Activated CD8-positive, alpha-beta memory T cell treated with anti-CD3 and anti-CD28 coated beads for 24 hours (primary cell): ENCODE measurements at places on chromosomes 2 and 18.

DNA sequence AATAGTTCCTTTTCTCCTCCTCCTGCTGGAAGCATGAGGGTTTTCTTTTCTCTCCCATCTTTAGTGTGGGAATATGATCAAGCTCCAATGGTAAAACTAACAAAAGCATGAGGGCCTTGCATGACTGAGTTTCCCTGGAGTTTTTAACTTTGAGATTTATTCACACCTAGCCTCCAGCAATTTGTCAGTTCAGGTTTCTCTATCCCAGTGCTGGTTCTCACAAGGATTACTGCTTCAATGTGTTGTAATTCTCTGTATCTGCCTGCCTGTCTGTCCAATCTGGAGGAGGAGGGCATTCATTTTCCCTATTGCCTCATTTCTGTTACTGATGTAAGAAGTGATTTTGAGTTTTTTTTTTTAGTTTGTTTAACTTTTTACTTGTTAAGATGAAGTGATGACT, 57.6 kb upstream of the RPRM start:
- DNase-seq, result no peak

DNA sequence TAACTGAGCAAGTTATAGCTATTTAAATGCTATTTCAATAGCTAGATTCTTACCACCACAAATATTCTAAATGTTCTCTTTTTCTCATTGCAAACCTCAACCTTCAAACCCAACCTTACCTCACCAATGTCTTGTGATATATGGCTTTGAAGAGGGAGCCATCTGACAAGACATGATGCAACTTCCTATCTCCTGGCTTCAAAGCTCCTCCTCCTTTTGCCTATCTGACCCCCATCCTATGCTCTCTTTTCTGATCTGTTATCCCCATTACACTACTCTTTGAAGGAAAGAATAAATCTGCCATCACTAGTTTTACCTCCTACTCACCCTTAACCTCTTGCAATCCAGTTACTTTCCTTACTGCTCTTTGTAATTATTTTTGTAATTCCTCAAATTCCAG, 235.6 kb upstream of the ZSWIM2 start:
- no peak for DNase-seq

GRCh38 chr2:40159333-40159732, 292.6 kb downstream of the SLC8A1 start:
- DNase-seq, result no peak

GRCh38 chr18:67951137-67951536, 434.6 kb upstream of the DSEL start:
- no peak for DNase-seq

DNA sequence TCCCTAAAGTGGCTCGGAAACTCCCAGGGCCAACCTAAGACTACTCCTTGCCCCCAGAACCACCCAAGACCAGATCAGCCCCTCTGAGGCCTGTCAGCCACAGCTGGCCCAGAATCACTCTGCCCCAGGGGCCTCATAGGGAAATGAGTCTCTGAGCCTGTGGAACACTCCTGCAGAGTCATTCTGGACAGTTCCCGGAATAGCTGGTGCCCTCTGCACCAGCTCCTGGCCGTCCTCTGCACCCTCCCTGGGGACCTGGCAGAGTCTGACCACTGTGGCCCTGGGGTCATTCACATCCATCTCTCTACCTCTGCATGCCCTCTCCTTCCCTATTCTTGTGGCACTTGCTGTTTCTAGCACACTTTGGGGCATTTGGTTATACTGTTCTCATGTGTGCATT, 14.6 kb upstream of the TMEM214 start:
- DNase-seq, result no peak

DNA sequence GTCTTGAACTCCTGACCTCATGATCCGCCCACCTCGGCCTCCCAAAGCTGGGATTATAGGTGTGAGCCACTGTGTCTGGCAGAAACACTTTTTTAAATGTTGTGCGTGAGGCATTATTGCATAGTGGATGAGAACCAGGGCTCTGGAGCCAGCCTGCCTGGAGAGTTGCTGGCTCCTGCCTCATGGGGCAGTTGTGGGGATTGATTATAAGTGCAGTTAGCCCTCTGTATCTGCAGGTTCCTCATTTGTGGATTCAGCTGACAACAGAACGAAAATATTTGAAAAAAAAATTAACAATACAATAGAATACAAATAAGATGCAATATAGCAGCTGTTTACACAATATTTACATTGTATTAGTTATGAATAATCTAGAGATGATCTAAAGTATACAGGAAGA, 129.4 kb upstream of the EML6 start:
- DNase-seq, result no peak

DNA sequence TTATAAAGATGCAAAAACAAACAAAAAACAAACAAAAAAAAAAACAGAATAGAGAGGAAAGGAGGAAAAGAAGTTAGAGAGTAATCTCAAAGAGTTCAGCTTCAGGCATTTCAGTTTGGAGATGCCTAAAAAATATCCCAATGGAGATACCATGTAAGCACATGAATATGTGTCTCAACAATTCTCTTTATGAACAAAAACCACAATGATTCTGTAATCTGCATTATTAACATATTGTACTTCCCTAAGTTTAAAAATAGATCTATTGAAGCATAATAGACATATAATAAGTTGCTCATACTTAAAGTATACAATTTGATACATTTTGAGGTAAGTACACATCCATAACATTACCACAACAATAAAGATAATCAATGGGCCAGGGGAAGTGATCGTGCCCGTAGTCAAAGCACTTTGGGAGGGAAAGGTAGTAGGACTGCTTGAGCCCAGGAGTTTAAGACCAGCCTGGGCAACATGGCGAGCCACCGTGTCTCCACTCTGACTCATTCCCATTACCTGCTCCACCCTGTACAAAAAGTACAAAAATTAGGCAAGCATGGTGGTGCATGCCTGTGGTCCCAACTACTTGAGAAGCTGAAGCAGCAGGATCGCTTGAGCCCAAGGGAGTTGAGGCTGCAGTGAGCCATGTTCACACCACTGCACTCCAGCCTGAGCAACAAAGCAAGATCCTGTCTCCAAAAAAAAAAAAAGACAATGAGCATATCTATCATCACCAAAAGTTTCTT, 158.9 kb downstream of the ATAD2B start:
- DNase-seq, result no peak

GRCh38 chr2:214217599-214217998, 193.3 kb upstream of the VWC2L start:
- no peak for DNase-seq

GRCh38 chr2:201835066-201835465, 28.7 kb downstream of the CDK15 start:
- DNase-seq, result no peak

DNA sequence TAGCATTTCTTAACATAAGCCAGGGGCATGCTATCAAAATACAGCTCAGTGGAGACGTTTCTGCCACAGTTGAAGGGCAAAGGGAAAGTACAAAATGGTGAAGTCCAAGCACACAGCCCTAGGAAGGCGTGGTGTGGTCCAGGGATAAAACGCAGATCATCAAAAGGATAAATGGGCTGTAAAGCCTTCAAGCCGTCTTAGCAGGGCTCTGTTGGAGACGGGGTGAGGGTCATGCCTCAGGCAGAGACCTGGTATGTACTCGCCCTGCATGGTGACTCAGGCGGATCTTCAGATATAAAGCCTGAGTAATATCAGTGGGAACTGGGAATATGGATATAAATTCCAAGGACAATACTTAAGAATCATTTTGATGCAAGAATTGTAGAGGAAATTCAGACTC, 61.2 kb downstream of the NGEF start:
- no peak for DNase-seq

DNA sequence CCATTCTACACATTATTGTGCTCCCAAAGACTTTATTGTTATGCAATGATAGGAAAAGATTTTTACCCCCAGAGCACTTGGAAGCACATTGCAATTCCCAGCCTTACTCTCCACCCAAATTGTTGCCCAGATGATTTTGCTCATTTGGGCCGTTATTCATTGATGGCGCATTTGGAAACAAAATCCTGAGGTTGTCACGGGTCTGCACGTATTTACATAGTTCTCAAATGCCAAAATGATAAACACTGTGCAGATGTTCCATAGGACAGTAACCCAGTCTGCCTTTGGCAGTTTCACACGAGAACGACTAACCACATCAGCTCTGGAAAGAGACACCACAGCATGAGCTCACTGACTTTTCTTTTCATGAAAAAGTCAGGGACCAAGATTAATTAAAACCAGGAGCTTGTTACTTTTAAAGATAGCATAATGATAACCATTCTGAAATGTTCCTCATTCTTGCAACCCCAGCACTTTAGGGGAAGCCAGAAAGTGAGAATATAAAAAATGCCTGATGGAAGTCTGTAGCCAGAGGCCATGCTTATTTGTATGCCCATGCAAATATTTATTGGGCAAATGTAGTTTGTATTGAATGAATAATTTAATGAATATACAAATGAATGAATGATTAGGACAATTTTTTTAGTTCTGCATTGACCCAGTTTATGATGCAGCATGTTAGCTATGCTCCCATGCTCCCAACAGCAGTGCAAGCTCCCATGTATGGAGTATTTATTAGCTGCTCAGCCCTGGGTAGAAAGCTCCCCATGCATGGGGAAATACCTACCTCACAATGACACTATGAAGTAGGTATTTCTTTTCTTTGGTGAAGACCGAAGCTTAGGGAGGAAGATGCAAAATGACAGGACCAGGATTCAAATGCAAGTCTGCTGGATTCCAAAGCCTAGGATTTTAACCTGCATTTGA, 84.6 kb downstream of the MAIP1 start:
- no peak for DNase-seq

- DNase-seq, result no peak
These were observed 69.1 kb downstream of the MCFD2 start for GRCh38 chr2:46846536-46846935.

DNA sequence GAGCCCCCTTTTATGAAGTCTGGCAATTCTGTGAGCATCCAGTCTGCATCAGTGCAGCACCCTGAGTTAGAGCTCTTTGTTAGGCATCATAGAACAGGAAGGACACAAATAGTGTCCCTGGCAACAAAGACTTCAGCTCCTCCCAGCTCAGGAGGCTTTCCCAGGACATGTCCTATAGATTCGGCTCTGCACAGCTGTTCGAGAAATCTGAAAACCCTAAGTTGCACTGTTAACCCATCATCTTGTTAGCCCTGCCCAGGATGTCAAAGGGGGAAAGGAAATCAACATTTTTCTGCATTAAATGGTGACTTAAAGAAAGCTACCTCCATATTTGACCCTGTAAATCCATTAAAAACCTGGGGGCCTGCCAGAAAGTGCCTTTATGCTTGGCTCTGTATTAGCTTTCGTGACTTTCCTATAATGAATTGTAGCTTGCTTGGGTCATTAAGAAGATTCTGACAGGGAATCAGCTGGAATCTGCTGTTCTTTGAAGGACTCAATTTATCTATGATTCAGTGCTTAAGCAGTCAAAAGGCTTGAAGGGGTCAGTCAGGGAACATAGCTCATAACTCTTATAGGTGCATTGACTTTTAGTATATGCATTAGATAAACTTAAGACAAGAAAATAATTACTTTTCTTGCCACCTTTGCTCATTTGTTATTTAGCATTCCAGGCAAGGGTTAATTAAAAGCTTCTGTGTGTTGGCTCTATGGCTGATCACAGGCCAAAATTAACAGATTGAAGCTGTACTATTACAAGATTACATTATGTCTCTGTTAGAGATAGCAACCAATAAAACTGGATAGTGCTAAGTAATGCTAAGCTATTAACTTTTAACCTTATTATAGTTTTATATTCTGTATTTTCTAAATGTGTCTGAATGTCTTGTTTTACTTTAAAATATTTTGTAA, 20.6 kb downstream of the ERMN start:
- no peak for DNase-seq

DNA sequence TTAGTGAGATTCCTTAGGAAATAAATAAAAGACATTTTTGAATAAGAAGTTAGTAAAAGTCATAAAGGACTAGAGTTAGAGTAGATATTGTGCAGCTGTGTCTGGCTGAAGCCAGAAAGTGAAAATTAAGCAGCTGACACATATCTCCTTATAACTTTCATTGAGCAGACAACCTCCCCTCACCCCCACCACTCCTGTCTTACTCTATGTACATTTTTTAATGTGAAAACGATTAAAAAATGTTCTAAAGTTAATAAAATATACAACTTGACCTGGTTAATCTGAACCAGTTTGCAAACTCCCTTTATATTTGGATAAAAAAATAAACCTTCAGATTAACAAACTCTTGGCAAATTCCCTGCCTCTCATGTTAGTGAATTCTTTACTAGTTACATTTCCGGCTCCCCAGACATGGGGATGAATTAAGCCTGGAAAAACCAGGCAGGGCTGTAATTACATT, 462.8 kb downstream of the MEIS1 start:
- no peak for DNase-seq

- DNase-seq, result no peak
These were observed 264.1 kb downstream of the EXOC6B start for GRCh38 chr2:72561621-72562318.
